ENCODE measurements at places on chromosomes 6 and 20.
A peak's percentile ranks its signal among the peaks of the same experiment; 100 is the strongest.

- no peak for DNase-seq
Measured at GRCh38 chr6:131061041-131061750, 1.8 kb downstream of the EPB41L2 start.

GRCh38 chr20:39799366-39799965 is 837.3 kb downstream of the DHX35 start:
- no peak for DNase-seq

DNA sequence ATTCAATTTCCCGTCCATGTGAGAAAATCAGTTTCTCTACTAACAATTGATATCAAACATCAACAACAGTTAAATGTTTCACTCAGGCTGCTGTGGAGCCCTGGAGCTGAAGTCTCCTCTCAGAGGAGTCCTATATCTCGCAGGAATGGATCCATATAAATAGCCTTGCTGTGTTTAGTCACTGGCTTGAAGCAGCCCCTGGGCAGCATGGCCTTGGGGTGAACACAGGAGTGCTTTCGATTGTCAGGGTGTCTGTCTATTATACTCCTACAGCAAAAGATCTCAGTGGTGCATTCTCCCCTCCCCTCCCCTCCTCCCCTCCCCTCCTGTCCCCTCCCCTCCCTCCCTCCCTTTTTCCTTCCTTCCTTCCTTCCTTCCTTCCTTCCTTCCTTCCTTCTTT is 141.9 kb downstream of the CCDC170 start:
- no peak for DNase-seq

DNA sequence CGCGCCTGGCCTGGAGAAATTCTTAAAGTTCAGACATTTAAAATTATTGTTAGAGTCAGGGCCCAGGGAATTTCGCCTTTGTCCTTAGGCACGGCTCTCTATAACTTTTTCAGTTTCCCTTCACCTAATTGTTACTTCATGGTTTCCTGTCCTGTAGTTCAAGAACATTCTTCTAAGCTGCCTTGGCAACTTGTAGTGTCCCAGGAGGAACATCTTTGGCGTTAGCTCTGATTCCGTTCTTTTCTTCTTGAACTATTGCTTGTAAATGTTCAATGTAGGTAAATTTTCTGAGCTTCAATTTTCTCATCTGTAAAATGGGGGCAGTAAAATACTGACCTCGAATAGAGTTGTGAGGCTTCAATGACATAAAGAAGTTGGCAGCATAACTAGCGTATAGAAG is 41.8 kb downstream of the TIAM2 start:
- DNase-seq = no peak

- DNase-seq = no peak
Measured at GRCh38 chr6:20366082-20366830, 35.4 kb upstream of the E2F3 start.

- DNase-seq = no peak
Measured at GRCh38 chr20:21395666-21396598, 1.4 kb downstream of the NKX2-4 start.

DNA sequence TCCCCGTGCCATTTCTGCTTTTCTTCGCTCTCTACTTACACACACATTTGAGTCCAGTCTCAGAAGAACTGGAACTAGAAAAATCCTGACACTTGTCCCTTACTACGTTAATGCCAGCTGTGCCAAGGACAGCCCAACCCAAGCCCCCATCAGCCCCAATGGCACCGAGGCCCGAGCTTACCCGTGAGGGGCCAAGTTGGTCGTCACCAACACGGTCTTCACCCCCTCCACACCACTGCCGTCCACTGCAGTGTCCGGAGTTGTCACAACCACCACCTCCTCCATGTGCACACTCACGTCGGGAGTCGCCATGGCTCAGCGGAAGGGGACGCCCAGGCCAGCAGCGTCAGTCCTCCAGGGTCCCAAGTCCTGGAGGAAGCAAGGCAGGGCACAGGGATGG is 7.8 kb downstream of the GMEB2 start:
- no peak for DNase-seq

- peak; percentile 8 for DNase-seq
Measured at GRCh38 chr6:135936606-135937005, 85.1 kb downstream of the PDE7B start.

GRCh38 chr6:163386329-163386908 is 28.1 kb upstream of the QKI start:
- no peak for DNase-seq

DNA sequence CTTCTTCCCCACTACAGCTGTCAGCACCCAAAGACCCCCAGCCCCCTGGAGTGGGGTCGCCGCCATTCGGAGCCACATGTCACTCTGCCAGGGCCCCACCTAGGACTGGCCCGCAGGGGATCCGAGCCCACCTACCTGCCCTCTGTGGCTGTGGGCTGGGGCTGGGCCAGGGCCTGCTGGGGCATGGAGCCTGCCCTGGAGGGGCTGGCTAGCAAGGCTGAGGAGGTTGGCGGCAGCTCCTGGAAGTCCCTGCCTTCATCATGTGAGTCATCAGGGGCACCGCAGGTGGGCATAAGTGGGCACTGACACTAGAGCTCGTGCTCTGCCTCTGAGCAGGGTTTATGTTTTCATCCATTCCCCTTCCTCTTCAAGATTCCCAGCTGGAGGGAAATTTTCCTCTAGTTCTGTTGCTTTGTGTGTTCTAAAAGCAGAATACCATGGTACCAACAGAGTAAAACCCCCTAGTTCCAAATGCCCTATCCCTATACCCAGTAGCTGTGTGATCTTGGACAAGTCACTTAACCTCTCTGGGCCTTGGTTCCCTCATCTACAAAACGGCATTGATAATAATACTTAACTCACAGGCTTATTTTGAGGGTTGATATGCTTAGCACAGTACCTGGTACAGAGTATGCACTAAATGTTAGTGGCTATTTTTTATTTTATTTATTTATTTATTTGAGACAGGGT is 8.7 kb upstream of the FANCE start:
- no peak for DNase-seq

DNA sequence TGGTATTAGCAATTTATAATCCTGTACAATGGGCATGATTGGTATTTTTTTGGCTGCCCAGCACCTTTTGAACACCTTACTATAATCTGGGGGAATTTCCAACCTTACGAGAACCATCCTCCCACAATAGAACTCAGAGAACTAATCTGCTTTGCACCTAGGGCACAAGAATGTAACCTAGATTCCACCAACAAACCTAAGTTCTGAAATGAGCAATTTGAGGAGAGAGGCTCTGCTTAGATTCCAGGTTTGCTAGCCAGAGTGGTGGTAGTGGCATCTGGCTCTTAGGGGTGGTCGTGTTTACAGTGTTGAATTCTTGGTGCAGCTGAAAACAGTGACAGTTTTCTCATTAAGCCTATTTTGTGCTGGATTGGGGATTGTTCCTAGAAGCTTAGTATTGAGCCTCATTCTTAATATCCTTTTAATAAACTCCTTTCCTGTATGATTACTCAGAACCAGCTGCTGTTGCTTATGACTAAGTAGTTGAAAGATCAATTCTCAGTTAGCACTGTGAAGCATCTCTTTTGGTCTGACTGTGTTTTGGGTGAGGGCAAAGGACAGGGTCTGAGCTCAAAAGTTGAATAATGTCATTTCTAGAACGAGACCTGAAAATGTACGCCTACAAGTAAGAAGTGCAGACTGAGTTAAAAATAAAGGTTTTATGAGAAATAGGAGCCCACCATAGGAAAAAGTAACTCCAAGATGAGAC is 385.6 kb downstream of the CDKAL1 start:
- DNase-seq = no peak

DNA sequence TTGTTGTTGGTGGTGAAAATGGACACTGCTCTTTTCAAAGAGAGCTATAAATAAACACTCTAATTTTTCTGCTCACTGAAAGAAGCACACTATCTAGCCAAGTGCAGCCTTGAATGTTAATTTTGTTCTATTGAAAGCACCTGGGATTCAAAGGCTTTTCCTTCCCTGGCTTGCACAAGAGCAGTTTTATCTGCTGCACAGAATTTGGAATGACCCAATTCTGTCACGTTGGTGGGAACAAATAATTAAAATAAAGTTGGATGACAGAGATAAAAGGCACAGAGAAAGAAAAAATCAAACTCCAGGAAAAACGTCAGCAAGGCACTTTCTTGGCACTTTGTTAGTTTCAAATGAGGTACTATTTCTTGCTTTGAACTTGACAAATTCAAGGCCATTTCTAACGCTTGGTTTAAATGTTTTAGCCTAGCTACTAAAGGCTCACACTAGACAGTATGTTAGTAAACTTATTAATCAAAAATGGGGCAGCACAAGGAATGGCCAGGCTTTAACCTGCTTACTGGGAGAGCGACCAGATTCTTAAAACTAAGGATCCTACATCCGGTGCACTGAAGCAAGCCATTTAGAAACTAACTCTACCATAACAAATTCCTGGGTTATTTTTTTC is 145.5 kb upstream of the ARG1 start:
- no peak for DNase-seq

DNA sequence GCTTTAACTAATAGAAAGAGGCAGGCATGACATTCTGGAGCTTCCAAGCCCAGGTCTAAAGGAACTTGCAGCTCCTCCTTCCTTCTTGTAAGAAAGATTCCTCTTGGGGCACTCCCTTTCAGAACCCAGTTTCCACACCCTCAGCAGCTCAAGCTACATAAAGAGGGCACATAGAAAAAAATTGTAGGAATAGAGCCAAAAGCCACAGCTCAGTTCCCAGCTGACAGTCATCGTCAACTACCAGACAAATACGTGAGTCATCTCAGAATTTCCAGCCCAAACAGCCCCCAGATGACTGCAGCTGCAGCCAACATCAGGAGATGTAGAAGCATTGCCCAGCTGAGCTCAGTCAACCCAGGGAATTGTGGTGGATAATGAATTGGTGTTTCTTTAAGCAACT is 349.8 kb upstream of the ARID1B start:
- DNase-seq = no peak

DNA sequence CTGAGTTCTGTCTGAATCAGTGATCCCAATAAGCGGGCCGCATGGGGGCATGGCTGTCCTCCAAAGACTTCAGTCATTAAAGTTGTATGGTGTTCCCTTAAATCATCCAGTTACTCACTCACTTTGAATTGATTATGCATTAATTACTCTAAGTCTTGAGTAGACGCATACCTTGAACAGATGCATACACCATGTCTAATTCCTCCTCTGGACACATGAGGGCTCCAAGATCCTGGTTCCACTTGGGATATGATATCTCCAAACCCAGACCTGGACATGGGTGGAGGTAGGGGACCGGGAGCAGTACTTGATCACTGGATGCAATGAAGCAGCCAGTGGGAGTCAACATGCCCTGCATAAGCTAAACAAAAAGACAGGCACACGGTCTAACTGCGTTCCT is 204.5 kb downstream of the FNDC1 start:
- DNase-seq = no peak

- no peak for DNase-seq
Measured at GRCh38 chr6:108768166-108768555, 80.1 kb upstream of the ARMC2 start.

DNA sequence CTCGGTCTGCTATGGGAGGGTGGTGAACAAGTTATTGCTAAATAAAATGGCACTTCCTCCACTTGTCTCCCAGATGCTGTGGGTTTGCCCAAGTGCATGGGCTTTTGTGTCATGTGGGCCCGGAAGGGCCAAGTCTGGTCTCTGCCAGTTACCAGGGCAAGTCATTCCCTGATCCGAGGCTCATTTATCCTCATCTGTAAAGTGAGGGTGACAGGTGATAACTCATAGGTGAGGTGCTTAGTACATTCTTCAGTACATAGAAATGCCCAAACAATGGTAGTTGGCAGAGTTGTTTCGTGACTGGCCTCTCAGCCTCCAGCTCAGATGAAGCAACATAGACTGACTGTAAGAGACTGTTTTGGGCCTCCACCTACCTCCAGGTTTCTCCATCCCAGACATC is 2.0 kb upstream of the MUCL3 start:
- DNase-seq = no peak

GRCh38 chr20:43761386-43762340 is 34.9 kb upstream of the GTSF1L start:
- DNase-seq = no peak

DNA sequence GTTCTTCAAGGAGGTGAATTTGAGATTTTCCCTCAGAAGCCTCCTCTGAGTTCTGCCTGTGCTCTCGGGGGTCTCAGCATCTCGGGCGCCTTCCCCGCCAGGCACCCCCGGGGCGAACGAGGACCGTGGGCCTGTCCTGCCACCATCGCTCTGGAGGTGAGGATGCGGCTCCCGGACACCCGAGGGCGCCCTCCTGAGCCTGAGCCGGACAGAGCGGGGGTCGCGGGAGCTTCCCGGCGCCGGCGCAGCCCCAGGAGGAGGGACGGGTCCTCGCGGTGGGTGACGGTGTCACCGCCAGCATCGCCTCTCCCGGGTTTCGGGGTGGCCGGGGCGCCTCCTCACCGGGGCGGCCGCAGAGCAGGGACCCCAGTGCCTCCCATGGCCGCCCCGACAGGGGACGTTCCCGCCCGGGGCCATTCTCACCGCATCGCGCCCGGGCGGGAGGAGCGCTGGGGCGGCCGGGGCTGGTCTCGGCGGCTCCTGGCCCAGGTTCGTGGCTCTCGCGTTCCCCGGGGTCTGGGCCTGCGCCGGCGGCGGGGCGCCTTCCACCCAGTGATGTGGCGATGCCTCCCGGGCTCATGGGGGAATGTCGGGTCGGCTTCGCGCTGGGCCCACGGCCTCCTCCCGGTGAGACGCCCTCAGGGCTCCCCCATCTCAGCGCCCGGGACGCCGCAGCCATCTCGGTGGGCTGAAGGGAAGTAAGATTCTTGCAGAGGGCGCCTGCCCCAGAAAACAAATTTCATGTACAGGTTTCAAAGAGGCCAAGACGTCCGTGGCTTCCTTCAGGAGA is 210.5 kb downstream of the ERMARD start:
- no peak for DNase-seq

GRCh38 chr20:3689978-3690377 is 8.2 kb upstream of the ADAM33 start:
- DNase-seq = no peak

DNA sequence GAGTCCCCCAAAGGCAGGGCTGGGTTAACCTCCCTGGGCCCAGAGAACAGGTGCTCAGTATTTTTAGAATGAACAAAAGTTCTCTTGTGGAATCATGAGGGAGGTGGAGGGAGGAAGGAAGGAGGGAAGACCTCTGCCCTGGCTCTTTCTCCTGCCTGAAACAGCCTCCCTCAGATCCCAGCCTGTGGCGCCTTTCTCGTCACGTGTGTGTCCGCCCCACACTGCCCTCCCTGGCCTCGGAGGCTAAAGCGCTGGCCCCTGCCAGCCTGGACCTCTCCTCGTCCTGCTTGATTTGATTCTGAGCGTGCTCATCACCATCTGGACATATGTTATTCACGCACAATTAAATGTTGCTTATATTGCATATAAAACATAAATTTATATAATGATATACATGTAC is 40.9 kb downstream of the PHACTR3 start:
- DNase-seq = no peak

- no peak for DNase-seq
Measured at GRCh38 chr6:71290611-71291010, 2.0 kb downstream of the OGFRL1 start.

- no peak for DNase-seq
Measured at GRCh38 chr6:165922309-165922794, 245.3 kb downstream of the TBXT start.

DNA sequence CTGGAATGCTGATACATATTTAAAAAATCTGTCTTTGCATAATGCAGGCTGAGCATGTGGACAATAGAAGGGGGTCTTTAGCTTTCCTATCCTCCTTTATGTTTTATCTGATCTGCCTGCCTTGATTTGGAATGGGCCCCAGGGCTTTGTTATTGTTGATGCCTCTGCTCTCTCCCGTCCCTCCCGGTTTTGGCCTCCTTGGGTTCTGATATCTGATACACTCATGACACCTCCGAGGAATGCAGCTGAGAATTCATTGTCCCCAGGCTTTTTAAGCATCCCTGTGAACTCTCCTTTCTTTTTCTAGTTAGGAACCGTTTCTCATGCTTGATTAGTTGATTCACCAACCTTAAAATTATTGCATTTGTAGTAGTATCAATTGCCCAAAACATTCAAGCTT is 185.5 kb upstream of the RALGAPA2 start:
- DNase-seq = no peak

GRCh38 chr20:29878281-29878741 is 1379.2 kb upstream of the DEFB115 start:
- DNase-seq = peak; percentile 37
